ENCODE measurements at places on chromosomes 4 and X. TPM values are rescaled to one million over a fixed set of nuclear protein-coding genes. Genes with fewer than 3 reads are reported as not detected.

- no peak for DNase-seq
Observed at GRCh38 chr4:2269206-2269531, 7.3 kb upstream of the MXD4 start.

- no peak for DNase-seq
Observed at GRCh38 chr4:74223801-74224200, 65.9 kb downstream of the MTHFD2L start.

- DNase-seq, result no peak
Observed at GRCh38 chr4:102713096-102713495, 47.7 kb downstream of the MANBA start.

GRCh38 chr4:105990933-105991332 is 95.7 kb downstream of the NPNT start:
- DNase-seq, result peak; percentile 60

DNA sequence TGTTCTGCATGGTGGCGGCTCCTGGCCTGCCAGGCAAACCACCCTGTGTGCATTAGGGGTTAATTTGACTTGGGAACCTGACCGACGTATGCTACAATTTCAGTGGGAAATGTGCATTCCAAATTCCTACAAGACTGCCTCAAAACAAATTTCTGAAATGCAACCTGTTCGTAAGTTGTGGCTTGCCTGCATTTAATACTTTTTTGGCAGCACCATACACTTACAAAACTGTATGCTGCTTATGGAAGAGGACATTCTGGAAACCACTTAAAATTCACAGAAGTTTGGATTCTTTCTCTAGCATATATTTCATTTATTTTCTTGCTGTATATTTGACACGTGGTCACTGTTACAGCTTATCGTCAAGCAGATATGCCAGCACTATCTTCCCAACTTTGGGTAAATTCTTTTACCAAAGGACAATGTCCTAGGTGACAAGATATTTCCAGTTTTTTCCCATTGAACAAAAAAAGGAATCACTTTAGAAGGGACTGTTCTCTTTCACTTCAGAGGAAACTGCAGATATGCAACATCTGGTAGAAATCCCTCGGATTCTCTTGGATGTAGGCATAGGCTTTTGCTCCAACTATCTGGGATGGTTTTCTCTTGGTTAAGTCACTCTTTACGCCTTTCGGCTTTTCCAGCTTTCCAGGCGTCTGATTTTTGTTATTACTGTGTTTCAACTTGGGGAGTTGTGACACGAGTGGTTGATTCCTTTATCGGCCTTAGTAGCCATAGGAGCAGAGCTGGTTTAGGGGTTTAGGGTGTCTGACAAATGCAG is 9.7 kb upstream of the TENM3 start:
- DNase-seq, result no peak

The CTPS2 gene
- 4.8 TPM for total RNA-seq

DNA sequence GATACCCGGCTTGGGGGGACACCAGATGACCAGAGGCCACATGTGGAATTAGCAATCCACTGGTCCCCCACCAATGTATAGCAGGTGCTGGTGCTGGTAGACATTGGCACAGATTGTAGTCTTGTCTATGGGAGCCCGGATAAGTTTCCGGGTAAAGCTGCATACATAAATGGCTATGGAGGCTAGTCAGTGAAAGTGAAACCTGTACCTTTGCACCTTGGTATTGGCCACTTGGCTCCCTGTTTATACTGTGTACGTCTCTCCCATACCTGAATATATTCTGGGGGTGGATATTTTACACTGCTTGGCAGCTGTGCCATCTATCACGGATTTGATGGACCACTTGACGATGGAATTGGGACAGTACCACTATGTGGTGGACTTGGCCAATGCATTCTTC is 5.6 kb upstream of the TIGD2 start:
- no peak for DNase-seq

The DDX53 gene
- not detected for total RNA-seq

DNA sequence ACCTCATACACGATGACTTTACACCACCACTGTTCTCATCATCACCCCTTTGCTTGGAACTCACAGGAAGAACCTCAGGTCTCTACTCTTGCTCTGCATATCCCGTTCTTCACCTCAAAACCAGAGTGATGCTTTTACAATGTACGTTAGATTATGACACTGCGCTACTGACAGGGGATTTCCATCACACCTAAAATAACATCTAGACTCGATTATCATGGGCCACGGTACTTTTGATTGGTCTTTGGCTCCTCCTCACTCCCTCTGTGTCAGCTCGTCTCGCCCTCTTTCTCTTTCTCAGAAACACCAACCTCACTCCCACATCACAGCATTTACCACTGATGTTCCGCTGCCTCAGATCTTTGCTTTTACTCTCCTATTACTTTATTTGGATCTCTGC is 172.4 kb downstream of the TLL1 start:
- no peak for DNase-seq
